Aorta (tissue), 5 donors: ENCODE measurements at places on chromosomes 2 and 18. TPM values are rescaled to one million over a fixed set of nuclear protein-coding genes. Genes with fewer than 3 reads are reported as not detected.

The CFAP210 gene
- total RNA-seq: 0.58 TPM

The VAMP5 gene
- 60.3 TPM for total RNA-seq

The PRSS56 gene
- total RNA-seq: not detected

The CENPA gene
- total RNA-seq: 0.23 TPM

The RMND5A gene
- 22.5 TPM for total RNA-seq
